Vagina (tissue), 2 donors: ENCODE measurements at places on chromosomes 16 and 17. TPM values are rescaled to one million over a fixed set of nuclear protein-coding genes. Genes with fewer than 3 reads are reported as not detected.

Gene CCL8
- total RNA-seq: 1.5 TPM

Gene ABCA8
- 75.9 TPM for total RNA-seq

Gene PPP1R27
- total RNA-seq: not detected

Gene MEAK7
- total RNA-seq: 28.5 TPM

Gene PDF
- total RNA-seq: 44.9 TPM

Gene GPR142
- 0.98 TPM for total RNA-seq

Gene SBK1
- 0.25 TPM for total RNA-seq

Gene ECI1
- total RNA-seq: 72.9 TPM

Gene MGAT5B
- total RNA-seq: 0.49 TPM

Gene TM4SF5
- not detected for total RNA-seq

Gene RPUSD1
- total RNA-seq: 17.2 TPM

Gene KRTAP9-3
- not detected for total RNA-seq

Gene KRT40
- not detected for total RNA-seq

Gene ST6GALNAC2
- total RNA-seq: 24.8 TPM

Gene HAP1
- 1.2 TPM for total RNA-seq

Gene BEAN1
- not detected for total RNA-seq
